Right ventricle myocardium superior (tissue), 1 donor: ENCODE measurements at places on chromosomes 2 and 18.

DNA sequence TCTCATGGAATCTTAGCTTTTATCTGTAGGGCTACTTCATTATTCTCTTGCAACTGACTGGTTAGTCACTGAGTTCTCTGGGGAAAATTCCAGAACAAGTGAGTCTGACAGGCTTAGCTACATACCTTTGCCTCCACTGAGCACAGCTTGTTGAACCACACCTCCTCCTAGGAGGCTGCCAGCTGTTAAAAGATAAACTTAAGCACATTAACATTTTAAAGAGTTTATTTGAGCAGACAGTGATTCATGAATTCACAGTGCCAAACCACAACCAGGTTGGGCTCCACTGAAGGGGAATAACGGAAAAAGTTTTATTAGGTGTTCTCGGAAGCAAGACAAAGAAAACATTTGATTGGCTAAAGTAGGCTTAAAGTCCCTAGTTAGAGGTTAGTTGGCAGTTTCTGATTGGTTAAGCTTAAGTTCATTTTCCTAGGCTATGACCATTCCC, 12.5 kb upstream of the SLC38A11 start:
- DNase-seq = no peak

DNA sequence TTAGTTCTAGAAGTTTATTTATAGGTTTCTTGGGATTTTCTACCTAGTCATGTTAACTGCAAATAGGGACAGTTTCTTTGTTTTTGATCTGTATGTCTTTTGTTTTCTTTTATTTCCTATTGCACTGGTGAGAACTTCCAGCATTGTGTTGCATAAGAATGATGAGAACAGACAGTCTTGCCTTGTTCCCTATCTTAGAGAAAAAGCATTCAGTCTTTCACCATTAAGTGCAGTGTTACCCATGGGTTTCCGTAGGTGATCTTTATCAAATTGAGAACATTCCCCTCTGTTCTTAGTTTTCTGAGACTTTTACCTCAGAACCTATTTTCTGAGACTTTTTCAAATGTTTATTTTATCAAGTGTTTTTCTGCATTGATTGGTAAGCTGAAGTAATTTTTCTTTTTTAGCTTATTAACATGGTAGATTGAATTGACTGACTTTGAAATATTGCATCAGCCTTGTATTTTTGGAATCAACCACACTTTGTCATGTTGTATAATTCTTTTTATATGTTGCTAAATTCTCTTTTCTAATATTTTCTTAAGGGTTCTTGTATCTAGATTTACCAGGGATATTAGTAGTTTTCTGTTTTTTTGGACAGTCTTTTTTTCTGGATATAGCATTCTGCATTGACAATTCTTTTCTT, 17.2 kb downstream of the MFSD6 start:
- DNase-seq = no peak

- DNase-seq = no peak
These were observed 83.6 kb upstream of the BCL2L11 start for GRCh38 chr2:111037128-111037527.

DNA sequence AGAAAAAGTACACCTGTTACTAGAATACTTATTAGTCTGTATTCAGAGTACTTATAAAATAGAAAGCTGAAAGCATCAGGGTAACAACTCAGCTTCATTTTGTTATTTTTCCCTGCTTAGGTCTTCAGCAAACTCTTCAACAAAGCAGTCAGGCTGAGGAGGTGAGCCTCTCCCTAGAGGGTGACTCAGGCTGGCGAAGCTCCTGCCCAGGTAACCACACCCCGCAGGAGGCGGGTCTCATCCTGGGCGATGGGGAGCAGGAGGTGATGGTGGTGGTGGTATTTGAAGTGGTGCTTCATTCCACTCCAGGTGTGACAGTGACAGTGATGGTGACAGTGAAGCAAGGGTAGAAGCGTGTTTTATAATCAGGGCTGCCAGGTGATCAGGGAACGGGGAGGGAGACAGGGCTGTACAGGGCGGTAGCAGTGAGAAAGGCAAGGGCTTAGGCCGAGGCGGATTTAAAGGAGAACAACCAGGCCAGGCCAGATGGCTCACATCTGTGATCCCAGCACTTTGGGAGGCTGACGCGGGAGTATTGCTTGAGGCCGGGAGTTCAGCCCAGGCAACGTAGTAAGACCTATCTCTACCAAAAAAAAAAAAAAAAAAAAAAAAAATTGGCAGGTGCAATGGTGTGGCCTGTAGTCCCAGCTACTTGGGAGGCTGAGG, 127.1 kb downstream of the SOCS6 start:
- DNase-seq = no peak
